Hypothalamus (tissue), 51 donors: ENCODE measurements at places on chromosomes 2 and 18.

DNA sequence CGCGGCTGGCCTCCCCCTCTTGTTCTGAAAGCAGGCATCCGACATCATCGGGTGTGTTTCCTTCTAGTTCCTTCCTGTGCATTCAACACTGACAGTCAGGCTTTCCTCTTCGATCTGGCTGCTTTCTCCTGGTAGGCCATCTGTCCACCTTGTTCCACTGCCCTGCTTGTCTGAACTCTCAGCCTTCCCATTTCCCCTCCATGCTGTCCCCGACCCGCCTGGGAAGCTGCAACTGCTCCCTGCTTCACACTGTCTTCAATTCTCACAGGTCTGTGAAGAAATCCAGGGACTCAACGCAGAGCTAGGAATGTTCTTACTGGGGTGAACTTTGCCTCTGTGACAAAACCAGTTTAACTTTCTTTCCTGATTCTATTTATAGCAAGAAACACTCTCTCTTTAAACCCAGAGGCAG, 43.0 kb downstream of the KIF3C start:
- no peak for DNase-seq

- peak; percentile 42 for DNase-seq
Measured at GRCh38 chr2:118185210-118186109, 97.2 kb downstream of the INSIG2 start.

- no peak for DNase-seq
Measured at GRCh38 chr18:39938676-39939608, 2016.1 kb upstream of the PIK3C3 start.

DNA sequence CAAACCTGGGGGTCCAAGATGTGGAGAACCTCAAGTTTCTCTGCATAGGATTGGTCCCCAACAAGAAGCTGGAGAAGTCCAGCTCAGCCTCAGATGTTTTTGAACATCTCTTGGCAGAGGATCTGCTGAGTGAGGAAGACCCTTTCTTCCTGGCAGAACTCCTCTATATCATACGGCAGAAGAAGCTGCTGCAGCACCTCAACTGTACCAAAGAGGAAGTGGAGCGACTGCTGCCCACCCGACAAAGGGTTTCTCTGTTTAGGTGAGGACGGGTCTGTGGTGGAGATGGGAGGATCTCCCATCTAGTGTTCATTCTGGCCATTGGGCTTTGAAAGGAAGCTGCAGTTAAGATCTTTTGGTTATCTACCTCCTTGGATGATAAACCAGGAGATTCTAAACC, 2.9 kb downstream of the CASP10 start:
- DNase-seq: no peak

- DNase-seq: no peak
Measured at GRCh38 chr18:31497836-31498573, at the start of gene DSG2. Gene DSG2 (plus strand): TSS chr18:31498177. CDS start chr18:31498252, 75 bp downstream.

- DNase-seq: no peak
Measured at GRCh38 chr18:63575681-63576080, 11.5 kb upstream of the SERPINB13 start.

DNA sequence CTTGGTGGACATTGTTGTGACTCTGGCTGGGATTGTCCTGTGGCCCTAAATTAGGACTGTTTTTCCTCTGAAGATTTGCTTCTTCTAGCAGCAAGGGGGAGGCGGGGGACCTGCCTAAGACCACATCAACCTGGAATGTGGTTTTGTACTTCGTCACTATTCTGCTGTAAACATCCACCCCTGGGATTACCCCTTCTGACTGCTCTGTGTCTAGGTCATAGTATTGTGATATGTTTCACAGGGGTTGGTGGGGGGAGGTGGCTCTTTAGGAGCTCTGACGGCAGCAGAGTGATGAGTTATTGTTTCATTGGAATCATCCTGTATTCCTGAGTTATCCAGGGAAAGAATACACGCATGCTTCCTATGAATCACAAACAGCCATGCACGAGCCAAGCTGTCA, 226.4 kb upstream of the MYT1L start:
- DNase-seq: no peak

DNA sequence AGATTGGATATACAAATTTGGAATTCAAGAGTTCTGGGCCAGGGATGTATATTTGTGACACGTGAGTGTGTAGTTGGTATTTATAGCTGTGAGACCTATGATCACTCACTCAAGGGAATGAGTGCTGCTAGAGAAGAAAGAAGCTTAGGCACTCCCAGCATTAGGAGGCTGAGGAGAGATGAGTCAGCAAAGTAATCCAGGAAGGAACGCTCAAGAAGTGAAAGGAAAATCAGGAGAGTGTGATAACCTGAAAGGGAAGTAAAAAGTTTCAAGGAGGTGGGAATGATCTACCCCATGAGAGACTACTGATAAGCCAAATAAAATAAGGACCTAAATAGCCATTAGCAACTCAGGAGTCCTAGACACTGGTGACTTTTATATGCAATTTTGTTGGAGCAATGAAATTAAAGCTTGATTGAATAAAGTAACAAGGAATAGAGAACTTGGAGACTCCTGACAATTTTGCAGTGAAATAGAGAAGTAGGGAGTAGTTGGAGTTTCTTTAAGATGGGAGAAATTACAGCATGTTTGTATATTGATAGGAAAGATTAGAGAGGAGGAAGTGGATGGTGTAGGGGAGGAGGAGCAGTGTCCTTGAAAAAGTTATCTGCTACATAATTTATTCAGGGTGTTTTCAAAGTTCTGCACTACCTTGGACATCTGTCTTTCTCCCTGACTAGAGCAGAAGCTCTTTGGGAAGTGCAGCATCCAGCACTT, 89.9 kb downstream of the UBE2E3 start:
- no peak for DNase-seq

- DNase-seq: no peak
Measured at GRCh38 chr2:40032650-40033319, 253.7 kb upstream of the THUMPD2 start.

DNA sequence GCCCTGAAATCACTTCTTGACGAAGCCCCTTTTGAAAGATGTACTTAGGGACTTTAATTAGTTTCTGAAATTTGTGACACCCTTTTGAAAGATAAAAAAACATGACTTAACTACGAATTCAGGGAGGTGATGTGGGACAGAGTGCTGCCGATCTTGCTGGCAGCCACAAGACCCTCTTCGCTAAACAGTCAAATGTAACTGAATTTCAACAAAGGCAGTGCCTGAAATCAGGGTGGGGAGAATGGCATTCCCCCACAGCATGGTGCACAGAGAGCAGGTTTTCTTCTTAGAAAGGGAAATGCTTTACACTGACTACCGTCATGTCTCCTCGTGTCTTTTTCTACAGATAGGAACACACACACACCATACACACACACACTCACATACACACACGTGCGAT, 640.2 kb upstream of the POU3F3 start:
- DNase-seq: no peak

- DNase-seq: no peak
Measured at GRCh38 chr18:46740046-46740445, 16.8 kb downstream of the ST8SIA5 start.

DNA sequence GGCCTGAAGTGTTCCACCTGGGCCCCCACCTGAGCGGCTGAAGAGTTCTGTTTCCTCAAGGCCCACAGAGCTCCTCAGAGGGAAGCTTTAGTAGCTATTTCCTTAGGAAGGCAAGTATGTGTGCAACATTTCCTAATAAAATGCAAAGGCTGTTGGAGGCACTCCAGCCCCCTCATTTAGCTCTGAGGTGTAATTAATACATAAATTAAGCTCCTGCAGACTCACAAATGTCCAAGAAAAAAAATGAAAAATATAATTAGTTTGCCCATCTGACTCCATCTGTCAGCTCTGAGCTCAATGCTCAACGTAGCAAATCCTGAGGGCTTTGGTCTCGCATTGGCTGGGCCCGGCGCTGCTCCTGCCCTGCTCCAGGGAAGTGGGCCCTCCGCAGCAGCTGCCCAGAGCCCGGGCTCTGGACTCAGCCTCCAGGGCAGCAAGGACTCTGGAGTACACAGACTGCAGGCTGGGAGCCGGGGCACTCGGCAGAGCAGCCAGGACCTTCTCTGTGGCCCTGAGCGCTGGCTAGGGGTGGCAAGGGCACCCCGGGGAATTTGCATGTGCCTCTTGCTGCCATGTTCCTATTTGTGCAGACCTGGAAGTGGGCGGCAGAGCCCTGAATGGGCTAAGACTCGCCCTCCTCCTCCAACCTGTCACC, 23.4 kb upstream of the C1QL2 start:
- no peak for DNase-seq
